ENCODE measurements at places on chromosomes 1 and 21.

- DNase-seq, result no peak
Measured at GRCh38 chr21:19275065-19275464, 871.5 kb upstream of the TMPRSS15 start.

DNA sequence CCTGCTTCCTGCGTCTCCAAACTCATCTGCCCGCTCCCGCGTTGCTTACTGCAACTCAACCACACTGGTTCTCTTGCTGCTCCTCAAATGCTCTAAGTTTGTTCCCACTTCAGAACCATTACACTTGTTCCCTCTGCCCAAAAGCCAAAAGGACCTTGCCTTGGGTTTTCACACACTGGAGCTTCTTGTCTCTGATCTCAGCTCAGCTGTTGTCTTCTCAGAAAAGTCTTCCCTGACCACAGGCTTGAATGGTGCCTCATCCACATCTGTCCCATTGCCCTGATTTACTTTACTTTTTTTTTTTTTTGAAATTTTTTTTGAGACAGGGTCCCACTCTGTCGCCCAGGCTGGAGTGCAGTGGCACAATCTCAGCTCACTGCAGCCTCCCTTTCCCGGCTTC lies 44.3 kb upstream of the SYT14 start:
- DNase-seq, result no peak

DNA sequence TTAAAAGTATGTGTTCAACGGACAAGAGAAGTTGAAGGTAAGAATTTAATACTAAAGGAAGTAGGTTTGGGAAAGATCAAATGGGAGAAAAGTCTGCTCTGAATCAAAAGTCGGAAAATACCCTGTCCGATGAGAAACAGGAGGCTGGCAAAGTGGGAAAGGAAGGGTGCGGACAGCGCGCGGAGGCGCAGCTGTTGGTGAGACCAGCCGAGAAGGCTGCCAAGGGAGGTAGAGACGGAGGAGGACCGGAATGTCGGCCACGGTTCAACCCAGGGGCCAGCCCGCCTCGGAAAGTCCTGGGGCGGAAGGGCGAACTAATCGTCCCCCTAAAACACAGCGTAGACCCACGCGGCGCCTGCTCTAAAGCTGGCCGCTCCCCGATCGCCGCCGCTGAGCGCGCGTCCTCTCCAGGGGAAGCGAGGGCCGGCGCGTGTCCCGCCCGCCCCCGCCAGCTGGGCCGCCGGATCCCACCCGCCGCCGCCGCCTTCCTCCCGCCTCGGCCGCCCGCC lies 639 bp upstream of the SPATA1 start:
- DNase-seq, result no peak

GRCh38 chr1:190212450-190212849 lies 265.2 kb downstream of the BRINP3 start:
- no peak for DNase-seq

DNA sequence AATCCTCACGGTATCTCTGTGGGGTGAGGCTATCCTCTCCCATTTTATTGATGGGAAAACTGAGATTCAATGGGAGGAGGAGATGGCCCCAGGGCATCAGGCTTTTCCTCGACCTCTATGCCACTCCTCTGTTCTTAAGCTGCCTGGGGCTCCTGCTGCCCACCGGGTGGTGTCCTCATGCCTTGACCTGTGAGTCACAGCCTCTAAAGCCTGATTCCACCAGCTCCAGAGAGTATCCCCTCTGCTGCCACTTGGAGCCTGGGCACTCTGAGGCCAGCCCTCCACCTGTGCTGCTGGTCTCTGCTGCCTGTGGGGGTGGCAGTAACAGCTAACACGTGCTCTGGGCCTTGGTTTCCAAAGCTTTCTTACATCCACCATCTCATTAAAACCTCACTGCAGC lies 241.2 kb downstream of the TRABD2B start:
- DNase-seq, result no peak

DNA sequence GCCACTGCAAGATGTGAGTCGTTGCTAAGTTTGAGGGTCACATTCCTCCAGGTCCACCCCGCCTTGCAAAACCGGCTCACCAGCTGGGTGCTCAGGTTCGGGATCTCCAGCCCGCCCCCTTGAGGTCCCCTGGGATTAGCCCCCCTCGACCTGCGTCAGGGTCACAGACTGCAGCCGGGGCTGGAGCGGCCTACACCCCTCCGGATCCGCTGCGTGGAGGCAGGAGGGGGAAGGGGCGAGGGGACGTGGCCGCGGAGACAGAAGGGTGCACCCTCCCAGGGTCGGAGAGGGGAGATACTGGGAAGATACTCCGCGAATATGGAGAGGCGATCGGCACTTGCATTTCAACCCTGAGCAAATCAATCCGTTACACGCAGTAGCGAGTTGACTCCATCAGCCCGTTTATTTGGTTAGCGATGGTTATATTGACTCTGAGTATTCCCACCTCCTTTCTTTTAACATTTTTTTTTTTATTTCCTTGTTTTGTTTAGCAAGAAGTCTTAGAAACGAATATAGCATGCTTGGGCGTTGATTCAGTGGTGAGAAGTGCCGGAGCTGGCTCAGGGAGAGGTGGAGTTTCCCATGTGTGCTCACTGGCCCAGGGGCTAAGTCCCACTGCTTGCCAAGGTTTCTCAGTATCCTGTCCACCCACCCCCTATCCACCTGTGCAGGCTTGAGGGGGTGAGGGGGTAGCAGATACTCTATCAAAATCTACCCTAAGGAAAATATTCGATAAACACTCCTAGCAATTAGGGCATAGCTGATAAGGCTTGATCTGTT lies 997 bp downstream of the IFNAR2 start:
- DNase-seq, result peak; percentile 42

GRCh38 chr1:207463571-207463970 lies 9.4 kb downstream of the CR2 start:
- no peak for DNase-seq

DNA sequence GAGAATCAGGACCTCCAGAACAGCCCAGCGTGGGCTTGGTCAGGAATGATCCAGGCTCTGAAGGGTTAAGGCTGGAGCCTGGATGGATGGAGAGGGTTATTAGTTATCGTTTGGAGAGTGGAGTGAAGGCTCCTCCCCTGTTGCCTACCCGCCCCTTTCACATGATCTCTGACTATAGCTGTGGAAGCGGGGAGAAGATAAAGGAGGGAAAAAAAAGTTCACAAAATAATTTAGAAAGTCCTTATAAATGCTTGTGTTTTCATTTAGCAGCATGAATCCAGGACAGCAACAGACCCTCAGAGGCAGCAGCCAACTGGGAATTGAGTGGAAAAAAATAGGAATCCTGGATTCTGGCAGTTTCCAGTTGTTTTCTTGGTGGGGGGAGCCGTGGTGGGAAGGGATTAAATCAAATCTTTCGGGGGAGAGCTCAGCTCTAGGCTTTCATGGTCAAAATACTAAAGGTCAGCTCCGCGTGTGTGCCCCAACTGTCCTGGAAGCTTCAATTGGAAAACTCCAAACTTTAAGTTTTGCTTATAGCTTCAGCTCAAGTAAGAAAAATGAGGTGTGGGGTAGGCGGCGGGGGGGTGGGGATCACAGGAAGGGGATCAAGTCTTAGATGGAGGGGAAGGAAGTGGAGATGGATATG lies 595 bp upstream of the DDR2 start:
- DNase-seq, result no peak

DNA sequence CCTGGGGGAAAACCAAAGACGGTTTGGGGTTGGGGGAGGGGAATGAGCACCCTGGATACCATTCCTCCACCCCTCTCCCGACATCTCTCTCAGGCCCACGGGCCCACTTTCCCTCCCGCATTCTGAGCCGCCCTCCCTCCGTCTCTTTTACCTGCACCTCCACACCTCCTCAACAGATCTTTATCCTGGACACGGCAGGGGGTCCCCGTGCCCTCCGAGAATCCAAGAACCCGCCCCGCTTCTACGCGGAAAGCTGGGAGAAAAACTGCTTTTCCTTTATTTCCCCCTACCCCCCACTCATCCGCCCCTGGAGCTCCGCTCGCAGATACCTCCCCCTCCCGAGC lies 108.8 kb downstream of the NAV1 start:
- no peak for DNase-seq

DNA sequence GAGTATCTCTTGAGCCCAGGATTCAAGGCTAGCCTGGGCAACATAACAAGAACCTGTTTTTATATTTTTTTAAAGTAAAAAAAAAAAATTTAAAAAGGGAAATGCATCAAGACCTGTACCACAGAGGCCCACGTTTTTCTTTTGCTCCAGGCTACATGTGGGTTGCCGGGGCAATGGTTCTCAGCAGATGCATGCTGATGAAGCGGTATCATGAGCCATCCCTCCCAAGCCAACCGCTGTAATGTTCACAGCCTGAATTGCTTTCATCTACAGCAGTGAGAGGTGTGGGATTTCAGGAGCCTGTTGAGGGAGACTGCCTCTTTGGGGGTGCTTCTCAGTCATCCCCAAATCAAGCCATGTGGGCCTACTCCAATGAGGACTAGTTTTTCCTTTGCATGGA lies 60.5 kb downstream of the CD58 start:
- DNase-seq, result peak; percentile 19

DNA sequence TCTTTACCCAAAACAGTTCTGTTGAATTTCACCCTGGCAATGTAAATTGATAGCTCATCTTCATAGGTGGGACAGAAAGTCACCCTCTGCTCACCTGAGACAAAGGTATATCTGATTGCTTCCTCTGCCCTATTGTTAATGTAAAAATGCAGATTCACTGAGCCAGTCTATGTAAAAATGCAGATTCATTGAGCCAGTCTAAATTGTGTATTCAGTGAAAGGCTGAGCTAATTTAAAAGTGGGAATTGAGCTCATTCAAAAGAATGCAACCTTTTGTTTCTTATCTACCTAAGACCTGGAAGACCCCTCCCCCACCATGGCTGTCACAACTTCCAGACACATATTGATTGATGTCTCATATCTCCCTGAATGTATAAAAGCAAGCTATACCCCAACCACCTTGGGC lies 4.8 kb upstream of the MYSM1 start:
- no peak for DNase-seq

GRCh38 chr21:35358008-35358407 lies 308.9 kb upstream of the RUNX1 start:
- peak; percentile 62 for DNase-seq

DNA sequence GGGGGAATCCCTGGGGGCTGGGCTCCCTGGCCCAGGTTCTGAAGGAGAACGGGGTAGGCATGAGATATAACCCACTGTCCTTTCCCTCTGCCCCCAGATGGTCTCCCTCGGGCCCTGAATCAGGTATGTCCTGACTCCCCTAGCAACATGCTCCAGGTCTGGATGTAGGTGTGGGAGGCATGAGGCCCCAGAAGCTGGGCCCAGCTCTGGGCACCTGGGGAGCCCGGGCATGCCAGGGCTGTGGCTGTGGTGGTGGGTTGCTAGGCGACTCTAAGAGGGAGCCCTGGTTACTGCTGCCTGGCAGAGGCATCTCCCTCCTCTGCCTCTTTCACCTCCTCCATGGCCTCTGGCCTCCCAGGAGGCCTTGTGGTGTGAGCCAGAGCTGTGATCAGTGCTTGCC lies 16.2 kb downstream of the FOXO6 start:
- DNase-seq, result no peak

DNA sequence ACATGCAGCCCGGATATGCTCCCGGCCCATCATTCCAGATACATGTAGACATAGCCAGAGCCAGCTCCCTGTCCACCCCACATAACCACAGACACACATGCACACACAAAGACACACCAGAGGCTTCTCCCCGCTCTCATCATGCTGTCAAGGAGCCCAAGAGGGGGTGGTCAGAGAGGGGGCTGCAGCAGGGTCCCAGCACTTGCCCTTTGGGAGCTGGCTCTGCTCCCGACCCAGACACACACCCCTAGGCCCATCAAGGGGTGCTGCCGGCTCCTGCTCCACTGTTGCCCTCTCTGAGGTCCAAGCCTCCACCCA lies 2.6 kb downstream of the PTAFR start:
- DNase-seq, result no peak

- no peak for DNase-seq
Measured at GRCh38 chr1:64911326-64911725, 55.0 kb downstream of the JAK1 start.

DNA sequence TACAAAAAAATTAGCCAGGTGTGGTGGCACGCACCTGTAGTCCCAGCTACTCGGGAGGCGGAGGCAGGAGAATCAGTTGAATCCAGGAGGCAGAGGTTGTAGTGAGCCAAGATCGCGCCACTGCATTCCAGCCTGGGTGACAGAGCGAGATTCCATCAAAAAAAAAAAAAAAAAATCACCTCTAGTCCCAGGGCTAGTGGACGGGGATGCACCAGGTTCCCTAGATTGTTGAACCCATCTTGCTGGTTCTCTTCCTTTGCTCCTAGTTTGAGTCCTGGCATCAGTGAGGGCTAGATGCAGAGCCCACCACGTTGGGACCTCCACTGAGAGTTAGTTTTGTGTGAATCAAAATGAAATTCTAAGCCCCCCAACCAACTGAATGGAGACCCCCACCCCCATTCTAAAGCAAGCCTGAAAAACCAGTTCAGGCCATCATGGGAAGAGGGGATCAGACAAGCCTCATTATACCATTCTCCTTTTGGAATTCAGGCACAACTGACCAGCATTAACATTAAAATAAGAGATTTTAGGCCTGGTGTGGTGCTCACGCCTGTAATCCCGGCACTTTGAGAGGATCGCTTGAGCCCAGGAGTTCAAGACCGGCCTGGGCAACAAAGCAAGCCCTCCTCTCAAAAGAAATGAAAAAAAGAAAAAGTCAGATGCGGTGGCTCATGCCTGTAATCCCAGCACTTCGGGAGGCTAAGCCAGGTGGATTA lies 17.9 kb upstream of the L1TD1 start:
- no peak for DNase-seq

DNA sequence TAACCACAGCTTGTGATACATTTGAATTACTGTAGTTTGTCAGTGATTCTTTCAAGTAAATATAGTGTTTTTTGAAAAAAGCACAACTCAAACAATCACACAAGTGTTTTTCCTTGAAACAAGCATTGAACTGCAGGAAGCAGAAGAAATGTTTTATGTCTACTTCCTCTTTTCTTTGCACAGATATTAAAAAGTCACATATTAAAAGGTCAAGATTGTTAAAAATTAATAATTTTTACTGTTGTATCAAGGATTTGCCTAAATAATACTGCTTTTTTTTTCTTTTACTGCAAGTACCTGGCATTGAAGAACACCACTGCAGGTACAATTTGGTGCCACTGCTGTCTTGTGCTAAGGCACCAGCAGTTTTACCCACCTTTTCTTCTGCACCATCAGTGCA lies 214.2 kb upstream of the C1orf105 start:
- no peak for DNase-seq

DNA sequence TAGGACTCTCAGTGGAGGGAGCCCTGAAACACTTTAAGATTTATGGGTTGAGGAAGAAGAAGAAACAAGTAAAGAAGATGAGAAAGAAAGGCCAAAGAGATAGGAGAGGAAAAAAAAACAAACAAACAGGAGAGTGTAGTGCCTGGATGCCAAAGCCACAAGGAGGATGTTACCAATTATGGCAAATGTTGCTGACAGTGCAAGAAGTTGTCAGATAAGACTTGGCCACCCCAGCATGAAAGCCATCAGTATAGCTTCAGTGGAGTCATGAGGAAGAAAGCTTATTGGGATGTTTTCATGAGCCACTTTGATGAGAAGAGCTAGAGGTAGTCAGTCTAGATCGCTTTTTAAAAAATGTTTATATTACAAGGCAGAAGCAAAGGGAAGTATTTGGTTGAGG lies 380.2 kb upstream of the ADGRL4 start:
- no peak for DNase-seq

Data from activated CD4-positive, alpha-beta T cell treated with anti-CD3 and anti-CD28 coated beads, Interleukin-10, Interleukin-2, amounts not matched to agents 100 ng/mL and 50 ng/mL, durations not matched to agents 16 hours and 8 hours (primary cell).